ENCODE measurements at places on chromosomes 5 and 9. TPM values are rescaled to one million over a fixed set of nuclear protein-coding genes. Genes with fewer than 3 reads are reported as not detected.

CARD9 gene
- 0.55 TPM for total RNA-seq

FAM219A gene
- total RNA-seq = 12.3 TPM

ADAMTS16 gene
- total RNA-seq = not detected

PCDHGB4 gene
- not detected for total RNA-seq

ZNF79 gene
- total RNA-seq = 12.7 TPM

SLC6A7 gene
- not detected for total RNA-seq

ADGRD2 gene
- not detected for total RNA-seq

DMRT2 gene
- 2.9 TPM for total RNA-seq

GABRB2 gene
- not detected for total RNA-seq

ANKRD31 gene
- 0.05 TPM for total RNA-seq

PNPLA7 gene
- total RNA-seq = 5.0 TPM

INSL4 gene
- not detected for total RNA-seq

C5orf46 gene
- total RNA-seq = not detected

ICE1 gene
- total RNA-seq = 23.4 TPM

SHOC1 gene
- total RNA-seq = not detected
